ENCODE measurements at places on chromosomes 3 and 15.

DNA sequence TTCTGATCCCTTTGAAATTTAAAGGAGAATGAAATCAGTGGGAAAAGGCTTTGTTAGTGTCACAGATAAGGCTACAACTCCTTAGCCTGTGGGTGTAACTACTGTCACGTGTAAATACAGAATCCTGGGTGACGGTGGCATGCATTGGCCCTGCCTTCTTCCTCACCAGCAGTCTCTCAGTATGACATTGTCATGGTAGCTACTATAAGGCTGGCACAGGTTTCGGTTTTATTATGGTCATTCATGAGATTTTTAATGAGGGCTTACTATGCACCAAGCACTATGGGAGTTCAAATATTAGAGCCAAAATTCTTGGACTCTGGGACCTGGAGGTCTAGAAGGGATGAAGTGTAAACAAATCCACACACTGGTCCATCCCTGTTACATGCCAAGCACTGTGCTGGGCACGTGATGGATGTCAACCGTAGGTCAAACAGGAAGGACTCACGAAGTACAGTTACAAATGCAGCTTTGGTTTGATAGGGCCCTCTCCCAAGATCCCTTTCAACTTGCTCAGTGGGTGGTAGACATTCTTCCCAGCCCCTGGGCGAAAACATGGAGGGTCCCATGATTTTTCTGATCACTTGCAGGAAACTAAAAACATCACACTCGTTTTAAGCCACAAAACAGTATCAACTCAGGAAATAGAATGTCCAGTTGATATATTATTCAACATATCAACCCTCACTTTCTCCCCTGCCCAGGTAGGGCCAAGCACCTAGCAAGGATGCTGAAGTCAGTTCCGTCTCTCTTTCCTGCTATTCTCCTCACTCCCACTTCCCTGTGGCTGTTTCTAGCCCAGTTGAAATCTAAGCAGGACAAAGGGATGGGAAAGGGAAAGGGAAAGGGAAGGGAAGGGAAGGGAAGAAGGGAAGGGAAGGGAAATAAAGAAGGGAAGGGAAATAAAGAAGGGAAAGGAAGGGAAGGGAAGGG lies 25.3 kb downstream of the BFSP2 start:
- no peak for DNase-seq

GRCh38 chr15:78322724-78323521 lies 17.2 kb upstream of the CRABP1 start:
- no peak for DNase-seq

GRCh38 chr3:117548600-117548999 lies 839.0 kb downstream of the TUSC7 start:
- no peak for DNase-seq

GRCh38 chr3:132911741-132912415 lies 126.3 kb upstream of the TMEM108 start:
- DNase-seq: no peak

GRCh38 chr15:85543741-85544155 lies 163.3 kb downstream of the AKAP13 start:
- DNase-seq: no peak

- no peak for DNase-seq
These were observed 38.0 kb downstream of the RNF13 start for GRCh38 chr3:149850787-149851584.

DNA sequence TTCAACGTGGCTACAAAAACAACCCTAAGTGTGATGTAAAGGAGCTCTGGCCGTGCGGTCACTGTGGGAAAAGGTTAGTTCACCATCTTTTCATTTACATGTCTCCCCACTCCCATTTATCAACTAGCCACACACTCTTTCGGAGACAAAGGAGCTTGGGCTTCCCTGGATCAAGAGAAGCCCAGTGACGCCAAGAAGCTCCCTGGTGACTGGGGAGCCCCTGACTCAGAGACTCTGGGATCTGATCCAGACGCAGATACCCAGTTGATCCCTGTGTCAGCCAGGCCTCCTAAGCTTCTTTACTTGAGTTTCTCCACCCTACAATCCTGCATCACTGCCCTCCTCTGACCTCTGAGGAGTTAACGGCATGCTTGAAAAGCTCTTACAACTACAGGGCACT lies 43.9 kb downstream of the HEG1 start:
- peak; percentile 82 for DNase-seq

GRCh38 chr3:46868948-46869347 lies 5.7 kb upstream of the MYL3 start:
- no peak for DNase-seq

- DNase-seq: peak; percentile 37
These were observed 17.4 kb downstream of the GPR160 start for GRCh38 chr3:170055209-170055608.
